ENCODE measurements at places on chromosomes 4 and X. TPM values are rescaled to one million over a fixed set of nuclear protein-coding genes. Genes with fewer than 3 reads are reported as not detected.

DNA sequence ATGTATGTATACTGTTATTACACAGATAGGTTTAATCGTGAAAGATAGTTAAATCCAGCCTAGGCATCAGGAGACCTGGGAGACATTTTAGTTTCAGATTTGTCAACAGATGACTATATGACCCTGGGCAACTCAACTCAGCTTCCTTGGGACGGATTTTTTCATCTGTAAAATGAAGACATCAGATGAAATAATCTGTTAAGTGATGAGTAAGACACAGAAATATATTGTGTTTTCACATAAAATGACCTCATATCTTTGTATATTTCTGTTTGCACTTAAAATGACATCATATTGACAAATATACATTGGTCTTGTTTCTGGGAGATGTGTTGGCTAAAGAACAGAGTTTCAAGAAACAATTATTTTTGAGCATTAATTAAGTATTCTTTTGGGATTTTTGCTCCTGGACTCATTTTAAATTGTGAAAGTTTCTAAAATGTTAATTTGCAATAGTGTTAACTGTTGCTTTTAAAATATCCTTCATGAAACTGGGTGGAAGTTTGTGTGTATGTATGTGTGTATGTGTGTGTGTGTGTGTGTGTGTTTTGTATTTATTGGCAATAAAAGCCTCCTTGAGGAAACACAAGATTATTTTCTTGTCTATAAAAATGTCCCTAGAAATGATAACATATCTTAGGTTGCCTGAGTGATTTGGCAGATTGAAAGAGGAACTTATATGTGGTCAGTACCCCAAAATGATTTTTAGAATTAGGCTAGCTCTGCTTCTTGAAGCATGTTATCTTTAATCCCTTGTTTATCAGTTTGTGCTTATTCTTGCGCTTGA is 29.1 kb upstream of the MMAA start:
- no peak for DNase-seq

SOX3 gene
- not detected for total RNA-seq

SLC38A5 gene
- total RNA-seq, result not detected

DNA sequence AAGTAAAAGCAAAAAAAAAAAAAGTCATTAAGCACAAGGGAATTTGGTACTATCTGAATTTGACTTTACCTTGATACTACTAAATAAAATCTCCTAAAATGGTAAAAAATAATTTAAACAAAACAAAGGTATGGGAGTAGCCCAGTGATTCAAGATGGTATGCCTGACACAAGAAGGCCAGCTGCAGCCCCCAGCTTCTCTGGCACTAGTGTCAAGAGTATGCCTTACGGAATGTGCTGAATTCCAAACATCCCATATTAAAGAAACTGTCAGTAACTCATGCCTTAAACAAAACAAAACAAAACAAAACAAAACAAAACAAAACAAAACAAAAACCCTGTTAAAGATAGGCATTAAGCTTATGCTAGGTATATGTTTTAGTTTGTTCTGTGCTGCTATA is 80.8 kb downstream of the RASL11B start:
- DNase-seq, result no peak

STPG2 gene
- not detected for total RNA-seq

CT55 gene
- total RNA-seq, result 71.1 TPM

GABRQ gene
- total RNA-seq, result not detected

C4orf50 gene
- total RNA-seq, result not detected

DNA sequence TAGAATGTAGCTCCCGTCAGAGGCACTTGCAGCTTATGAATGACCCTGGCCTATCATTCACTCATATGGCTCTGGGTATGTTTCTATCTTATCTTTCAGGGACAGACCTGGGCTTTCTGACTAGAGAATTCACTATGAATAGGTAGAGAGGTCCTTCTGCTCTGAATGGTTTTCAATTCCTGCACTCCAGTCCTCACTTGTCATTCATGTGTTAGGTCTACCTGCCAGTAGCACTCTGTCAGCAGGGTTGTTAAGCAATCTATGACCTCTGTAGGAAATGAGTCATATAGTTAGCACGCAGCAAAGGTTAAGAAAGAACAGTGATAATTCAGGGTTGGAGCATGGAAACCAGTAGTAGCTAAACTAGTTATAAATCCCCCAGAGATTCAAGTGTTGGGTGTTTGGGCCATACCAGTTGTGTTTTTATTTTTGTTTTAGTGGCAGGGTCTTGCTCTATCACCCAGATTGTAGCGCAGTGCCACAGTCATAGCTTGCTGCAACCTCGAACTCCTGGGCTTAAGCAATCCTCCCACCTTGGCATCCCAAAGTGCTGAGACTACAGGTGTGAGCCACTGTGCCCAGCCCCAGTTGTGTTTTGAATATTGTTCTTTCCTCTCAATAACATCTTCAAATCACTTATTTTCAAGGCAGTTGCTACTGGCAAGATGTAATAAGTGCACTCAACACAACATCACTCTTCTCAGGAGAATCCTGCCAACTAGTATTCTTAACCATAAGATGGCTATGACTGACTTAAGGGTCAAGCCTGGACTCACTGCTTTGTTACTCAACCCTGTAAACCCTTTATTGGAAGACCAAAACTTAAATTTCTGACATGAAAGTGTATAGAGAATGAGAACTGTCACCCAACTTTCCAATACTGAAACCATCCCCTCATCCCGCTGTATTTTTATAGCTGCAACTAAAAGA is 25.1 kb downstream of the ARL13A start:
- DNase-seq, result peak; percentile 79

- no peak for DNase-seq
These were observed 234.4 kb upstream of the ITM2A start for GRCh38 chrX:79601341-79602131.

Data from HT1080 (cell line).